ENCODE measurements at places on chromosomes 2 and 18.

- no peak for DNase-seq
Observed at GRCh38 chr2:142048581-142048980, 82.2 kb downstream of the LRP1B start.

GRCh38 chr2:197378494-197379307, 56.1 kb downstream of the SF3B1 start:
- DNase-seq: no peak

- DNase-seq: no peak
Observed at GRCh38 chr2:233451950-233452349, 97.7 kb downstream of the DGKD start.

GRCh38 chr2:231133365-231134099, 8.7 kb upstream of the HTR2B start:
- no peak for DNase-seq

DNA sequence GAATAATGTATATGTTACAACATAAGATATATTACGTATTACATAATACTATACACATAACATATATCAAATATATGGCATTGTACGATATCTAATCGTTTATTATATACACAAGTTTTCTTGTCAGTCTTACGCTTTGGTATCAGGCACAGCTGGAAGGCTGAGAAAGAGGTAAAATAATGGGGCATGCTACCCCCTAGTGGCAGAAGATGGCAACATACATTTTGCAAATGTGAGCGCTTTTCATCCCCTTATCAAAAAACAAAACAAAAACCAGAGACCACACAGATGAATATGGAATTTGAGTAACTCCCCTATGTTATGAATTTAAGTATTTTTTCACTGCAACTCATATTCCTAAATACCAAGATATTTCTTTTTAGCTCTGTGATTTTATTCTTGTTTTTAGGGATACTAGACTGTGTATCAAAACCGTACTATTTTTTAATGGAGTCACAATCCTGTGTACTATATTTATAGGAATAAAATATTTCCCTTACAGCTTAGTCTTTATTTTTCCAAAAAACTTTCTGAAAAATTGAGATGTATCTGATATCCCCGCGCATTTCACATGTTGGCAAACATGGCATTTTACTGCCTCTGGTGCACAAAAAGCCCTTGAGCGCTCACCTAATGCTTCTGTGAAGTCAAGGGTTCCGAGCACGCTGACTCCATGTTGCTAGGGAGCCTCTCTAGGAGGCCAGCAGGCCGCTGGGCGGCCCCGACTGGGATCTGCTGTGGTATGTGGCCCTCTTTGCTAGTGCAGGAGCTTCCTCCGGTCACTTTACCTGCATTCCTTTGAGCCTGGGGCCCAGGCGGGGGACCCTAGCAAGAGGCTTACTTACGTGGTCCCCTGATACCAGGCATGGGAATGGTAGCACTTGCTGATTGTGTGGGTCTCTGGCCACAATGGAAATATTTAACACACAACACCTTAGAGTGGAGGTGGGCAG, 62.5 kb downstream of the SLC4A3 start:
- DNase-seq: no peak

- DNase-seq: no peak
Observed at GRCh38 chr2:200498402-200499162, 11.3 kb downstream of the KCTD18 start.

GRCh38 chr2:25131567-25132298, 36.6 kb downstream of the POMC start:
- DNase-seq: no peak

GRCh38 chr2:232014681-232015080, 53.2 kb downstream of the DIS3L2 start:
- no peak for DNase-seq

DNA sequence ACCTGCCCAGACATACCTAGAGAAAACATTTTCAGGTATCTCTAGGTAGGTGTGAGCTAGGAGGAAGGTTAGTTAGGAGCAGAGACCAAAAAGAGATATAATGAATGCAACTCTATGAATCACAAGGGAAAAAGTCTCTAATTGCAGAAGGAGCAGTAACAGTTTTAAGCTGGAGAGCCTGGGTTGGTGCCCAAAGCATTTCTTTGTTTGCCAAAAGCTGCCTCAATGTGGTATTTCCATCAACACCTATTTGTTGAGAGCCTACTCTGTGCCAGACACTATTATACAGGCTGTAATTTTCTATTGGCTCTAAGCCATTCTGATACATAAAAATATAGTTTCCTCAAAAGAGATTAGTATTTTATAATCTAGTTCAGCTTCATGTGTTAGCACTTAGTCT, 141.6 kb downstream of the UBE2E3 start:
- DNase-seq: no peak

- DNase-seq: no peak
Observed at GRCh38 chr18:74760026-74760425, 162.4 kb downstream of the ZNF407 start.

DNA sequence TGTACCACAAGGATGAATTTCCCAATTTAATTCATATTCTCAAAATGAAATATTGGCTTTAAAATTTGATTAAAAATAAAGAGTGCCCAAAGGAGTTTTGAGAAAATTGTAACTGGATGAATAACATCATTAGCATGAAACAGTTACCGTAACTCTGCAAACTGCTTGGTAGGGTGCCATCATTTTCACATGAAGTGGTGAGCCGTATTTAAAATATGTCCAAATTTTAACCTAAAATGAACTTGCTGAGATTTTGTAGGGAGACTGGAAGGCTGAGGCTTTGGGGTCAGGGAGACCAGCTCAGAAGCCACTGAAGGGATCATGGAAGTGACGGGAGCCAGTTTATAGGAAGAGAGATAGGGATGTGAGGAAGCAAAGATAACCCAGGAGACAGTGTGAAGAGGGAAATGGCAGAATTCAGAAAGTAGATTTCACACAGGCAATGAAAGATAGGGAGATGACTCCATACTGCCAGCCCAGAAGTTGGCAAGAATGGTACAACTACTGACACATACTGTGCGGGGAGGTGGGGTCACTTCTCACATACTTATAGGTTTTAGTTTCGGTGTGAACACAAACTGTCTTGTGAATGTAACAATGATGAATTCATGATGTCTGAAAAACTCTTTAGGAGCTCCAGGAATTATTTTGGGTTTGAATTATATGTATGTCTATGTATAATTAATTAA, 53.8 kb downstream of the EFEMP1 start:
- peak; percentile 58 for DNase-seq

DNA sequence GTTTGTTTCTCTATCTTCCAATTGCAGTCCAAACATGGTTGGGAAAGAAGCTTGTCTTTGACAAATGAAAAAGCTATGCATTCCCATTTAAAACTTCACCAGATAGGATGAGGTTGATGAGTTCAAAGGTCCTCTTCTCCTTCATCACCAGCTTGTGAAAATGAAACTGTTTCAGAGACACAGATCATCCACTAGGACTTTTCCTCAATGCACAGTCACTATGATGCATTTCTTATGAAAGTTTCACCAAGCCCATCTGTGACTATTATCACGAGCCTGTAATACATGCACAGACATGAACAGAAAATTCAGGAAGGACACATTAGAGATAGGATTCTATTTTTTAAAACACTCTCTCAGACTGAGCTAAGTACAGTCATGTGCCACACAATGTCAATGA, 644.4 kb downstream of the PLCL1 start:
- no peak for DNase-seq

- no peak for DNase-seq
Observed at GRCh38 chr2:28904295-28904694, 9.8 kb downstream of the WDR43 start.

DNA sequence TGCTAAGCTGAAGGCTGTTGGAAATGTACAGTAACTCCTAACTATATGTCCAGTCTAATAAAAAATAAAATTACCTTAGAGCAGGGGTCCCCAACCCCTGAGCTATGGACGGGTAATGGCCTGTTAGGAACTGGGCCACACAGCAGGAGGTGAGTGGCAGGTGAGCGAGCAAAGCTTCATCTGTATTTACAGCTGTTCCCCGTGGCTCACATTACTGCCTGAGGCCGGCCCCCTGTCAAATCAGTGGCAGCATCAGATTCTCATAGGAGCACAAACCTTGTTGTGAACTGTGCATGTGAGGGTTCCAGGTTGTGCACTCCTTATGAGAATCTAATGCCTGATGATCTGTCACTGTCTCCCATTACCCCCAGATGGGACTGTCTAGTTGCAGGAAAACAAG, 73.1 kb upstream of the CXCR4 start:
- no peak for DNase-seq

GRCh38 chr2:216206041-216206703, 97.0 kb downstream of the XRCC5 start:
- DNase-seq: no peak

DNA sequence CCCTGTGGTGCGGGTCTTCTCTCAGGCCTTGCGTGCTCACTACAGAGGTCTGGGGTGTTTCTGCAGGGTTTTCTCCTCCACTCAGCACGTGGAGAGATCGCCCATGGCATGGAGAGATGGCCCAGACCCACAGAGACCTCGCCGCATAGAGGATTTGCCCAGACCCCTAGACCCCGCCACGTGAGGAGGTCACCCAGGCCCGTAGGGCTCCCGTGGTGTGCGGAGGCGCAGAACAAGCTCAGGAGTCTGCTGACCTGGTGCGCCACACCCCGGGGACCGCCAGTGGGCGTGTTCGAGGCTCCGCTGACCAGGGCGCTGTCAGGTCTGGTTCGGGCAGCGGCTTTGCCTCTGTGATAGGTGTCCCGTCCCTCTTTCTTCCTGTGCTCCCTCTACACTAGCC, 64.5 kb downstream of the ADI1 start:
- DNase-seq: no peak

GRCh38 chr2:119157850-119158511, 570 bp downstream of the C1QL2 start:
- DNase-seq: no peak

GRCh38 chr2:2557475-2557874, 226.4 kb upstream of the MYT1L start:
- no peak for DNase-seq

DNA sequence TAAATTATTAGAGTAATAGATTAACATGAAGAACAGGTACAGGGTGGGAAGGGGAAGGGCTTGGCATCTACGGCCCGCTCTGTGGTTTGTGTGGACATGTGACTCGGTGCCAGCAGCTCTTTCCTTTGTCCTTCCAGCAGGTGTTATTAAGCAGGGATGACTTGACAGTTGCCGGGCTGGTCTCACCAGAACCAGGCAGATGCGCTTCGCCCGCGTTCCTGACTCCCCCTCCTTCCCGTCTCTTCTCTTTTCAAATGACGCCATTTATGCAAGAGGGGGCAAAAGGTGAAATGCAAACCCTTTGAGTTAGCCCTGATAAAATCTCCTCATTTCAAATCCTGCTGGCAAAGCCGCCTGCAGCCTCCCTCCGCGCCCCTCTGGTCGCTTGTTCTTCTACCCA, 38.9 kb upstream of the MGAT4A start:
- no peak for DNase-seq

DNA sequence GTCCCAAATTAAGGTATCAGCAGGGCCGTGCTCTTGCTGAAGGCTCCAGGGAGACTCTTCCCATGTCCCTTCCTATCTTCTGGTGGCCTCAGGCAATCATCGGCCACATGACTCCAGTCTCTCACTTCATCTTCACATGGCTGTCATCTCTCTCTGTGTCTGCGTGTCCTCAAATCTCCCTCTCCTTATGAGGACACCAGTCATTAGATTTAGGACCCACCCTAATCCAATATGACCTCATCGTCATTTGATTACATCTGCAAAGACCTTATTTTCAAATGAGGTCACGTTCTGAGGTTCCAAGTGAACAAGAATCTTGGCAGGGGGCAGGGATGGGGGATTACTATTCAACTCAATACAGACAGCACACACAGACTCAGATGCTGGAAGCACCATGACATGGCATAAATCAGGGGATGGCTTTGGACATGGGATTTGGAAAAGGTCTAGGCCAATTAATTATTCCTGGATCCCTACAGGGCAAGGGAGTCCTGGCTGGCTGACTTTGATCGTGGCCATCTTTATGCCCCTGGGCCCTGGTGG, 210.0 kb upstream of the SKOR2 start:
- DNase-seq: no peak

- DNase-seq: no peak
Observed at GRCh38 chr18:63832470-63832869, 55.0 kb upstream of the SERPINB2 start.

- no peak for DNase-seq
Observed at GRCh38 chr2:50196775-50197480, 835.0 kb downstream of the NRXN1 start.

- DNase-seq: no peak
Observed at GRCh38 chr2:204611017-204611631, 65.8 kb downstream of the PARD3B start.

- no peak for DNase-seq
Observed at GRCh38 chr2:56449002-56449431, 265.2 kb downstream of the CCDC85A start.

GRCh38 chr2:96470636-96471035, 34.5 kb downstream of the NEURL3 start:
- no peak for DNase-seq

- peak; percentile 64 for DNase-seq
Observed at GRCh38 chr2:127811397-127812321, 688 bp upstream of the WDR33 start.

DNA sequence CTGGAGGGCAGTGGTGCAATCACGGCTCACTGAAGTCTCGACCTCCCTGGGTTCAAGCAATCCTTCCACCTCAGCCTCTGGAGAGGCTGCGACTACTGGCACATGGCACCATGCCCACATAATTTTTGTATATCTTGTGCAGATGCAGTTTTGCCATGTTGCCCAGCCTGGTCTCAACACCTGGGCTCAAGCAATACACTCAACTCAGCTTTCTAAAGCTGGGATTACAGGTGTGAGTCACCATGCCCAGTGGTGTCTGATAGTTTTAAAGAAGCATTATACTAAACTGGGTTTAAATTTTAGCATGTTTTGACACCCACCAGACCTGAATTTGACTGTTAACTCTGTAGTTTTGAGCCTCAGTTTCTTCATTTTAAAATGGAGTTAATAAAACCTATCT, 109.4 kb upstream of the SLC38A11 start:
- no peak for DNase-seq

DNA sequence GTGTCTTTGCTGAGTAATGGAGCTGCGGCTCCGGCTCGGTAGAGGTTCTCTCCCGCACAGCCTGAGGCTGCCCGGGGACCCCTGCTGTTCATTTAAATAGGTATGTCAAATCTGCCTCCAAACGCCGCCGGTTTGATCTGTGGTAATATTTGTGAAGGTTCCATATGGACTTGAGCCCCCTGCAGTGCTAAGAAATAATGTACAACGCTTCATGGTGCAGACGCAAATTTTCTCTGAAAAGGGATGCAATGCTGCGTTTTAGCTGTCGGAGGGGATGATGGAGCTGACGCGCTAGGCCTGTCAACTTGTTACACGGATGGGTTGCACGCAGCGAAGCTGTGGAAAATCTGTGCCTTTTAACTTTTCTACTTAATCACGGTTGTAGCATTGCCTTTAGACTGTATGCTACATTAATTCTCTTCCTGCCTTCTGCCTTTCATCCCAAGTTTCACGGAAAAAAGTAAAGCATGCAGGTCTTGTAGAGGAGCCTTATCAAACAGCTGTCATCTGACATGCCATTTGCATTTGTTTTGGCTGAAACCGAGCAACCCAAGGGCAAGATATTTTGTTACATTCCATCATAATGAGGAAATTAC, 43.2 kb downstream of the MRPS9 start:
- DNase-seq: no peak

Data from tibial artery (tissue), 4 donors.